ENCODE measurements at places on chromosomes 13 and 19.

DNA sequence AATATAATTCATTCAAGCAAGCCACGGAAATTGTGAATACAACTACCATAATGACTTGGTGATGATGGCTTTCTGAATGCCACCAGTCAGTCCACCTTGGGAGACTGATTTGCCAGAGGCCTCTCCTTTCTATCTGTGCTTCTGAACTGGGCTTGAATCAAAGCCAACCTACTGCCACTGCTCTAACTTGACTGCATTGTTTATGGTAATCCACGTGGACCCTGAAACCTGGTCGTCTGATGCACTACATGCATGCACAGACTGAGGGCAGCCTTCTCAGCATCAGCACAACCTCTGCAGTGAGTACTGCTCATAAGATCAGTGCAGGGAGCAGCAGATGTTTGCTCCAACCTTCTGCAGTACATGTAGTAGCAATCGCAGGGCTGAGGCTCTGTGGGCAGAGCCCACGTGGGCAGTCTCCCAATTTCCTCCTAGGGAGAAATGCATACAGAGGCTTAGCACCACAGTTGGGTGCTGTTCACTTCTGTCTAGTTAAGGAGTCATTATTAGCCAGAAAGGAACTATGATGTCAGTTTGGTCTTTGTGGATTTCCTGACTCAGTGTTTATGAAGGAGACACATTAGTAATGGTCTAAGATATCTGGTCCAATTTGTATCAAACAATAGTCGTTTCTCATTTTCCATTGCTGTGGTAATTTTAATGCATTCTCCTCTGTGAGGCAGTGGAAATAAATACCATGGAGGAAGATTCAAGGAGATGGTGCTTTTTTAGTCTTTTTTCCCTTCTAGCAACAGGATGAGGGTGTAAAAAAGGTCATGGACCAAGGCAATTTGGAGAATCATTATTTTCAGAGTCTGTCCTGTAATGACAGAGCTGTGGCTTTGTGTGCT, 82.5 kb downstream of the AKAP11 start:
- no peak for DNase-seq

DNA sequence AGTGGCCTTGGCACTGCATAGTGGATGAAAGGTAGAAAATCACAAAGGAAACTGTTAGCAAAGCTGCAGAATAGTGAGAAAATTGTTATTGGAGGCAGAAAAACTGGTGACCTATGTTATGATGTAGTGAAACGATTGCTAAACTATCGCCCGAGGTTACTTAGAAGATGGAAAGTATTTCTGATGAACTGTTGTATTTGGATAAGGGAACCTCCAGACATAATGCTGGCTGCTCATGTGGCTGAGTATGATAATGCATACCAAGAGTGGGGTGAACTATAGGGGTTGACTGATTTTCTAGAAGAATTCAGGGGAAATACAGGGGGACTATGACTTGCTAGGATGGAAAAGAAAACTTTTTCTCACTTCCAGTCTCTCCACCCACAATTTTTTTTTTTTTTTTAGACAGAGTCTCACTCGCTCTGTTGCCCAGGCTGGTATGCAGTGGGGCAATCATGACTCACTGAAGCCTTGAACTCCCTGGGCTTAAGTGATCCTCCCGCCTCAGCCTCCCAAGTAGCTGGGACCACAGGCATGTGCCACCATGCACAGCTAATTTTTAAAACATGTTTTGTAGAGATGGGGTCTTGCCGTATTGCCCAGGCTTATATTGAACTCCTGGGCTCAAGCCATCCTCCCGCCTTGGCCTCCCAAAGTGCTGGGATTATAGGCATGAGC, 4.4 kb upstream of the EID2 start:
- no peak for DNase-seq

DNA sequence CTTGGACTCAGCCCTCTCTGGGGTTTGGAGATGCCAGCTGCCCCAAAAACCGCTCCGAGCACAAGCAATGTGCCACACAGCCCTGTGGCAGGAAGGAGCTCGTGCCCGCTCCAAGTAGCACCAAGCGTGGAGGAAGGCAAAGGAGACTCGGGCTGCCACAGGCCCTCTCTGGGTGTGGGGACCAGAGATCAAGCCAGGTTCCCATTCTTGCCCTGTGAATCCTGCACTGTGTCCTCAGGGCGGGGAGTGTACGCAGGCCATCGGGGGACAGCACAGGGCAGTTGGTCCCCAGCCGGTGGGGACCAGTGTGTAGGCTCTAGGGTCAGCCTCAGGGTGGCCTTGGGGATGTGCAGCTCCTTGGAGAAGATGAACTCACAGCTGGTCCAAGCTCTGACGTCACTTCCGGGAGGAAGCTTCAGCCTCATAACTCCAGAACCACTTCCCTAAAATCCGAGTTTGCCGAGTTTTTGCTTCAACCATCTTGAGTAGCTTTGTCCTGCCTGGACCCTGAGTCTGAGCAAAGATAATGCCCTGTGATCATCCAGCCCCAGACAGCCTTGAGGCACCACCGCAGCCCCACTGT, 9.3 kb upstream of the CPAMD8 start:
- no peak for DNase-seq

DNA sequence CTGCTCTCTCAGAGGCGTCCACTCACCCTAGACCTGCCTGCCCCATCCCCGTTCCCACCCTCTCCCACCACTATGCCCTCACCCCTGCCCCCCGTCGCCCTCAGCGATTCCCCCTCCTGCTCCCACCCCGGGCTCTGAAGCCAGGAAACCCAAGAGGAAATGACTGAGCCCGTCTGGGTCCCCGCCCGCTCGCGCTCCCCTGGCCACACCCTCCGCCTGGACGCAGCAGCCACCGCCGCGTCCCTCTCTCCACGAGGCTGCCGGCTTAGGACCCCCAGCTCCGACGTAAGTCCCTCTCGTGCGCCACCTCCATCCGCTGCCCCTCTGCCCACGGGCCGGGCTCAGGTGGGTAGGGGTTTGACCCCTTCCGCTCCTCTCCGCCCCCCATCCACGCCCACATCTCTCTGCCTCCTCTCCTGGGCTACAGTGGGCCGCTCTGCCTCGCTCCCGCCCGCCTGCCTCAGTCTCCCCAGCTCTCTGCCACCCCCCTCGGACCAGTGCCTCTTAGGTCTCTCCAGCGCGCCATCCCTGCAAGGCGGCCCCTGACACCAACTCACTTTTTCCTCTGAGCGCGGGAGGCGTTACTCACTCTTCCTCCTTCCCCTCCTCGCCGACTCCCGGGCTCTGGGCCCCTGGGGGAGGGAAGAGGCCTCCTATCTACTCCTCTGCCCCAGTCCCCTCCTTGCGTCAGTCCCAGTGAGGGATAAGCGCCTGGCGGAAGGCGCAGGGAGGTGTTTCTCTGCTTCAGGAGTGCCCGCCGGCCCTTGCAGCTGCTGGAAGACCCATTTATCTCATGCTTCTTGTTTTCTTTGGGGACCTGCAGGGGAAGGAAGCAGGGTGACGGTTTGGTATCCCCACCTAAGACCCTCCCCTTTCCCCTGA, at the start of gene FXYD5:
Gene FXYD5 (plus strand): TSS at position 211 of the 882 bp plus-strand sequence. CDS start 816 bp downstream, outside the sequence.
- DNase-seq = peak; percentile 69

GRCh38 chr13:51913421-51914136, 51.8 kb downstream of the CCDC70 start:
- no peak for DNase-seq

GRCh38 chr19:11324079-11324661, 15.3 kb downstream of the RAB3D start:
- no peak for DNase-seq

- no peak for DNase-seq
These were observed 794.3 kb downstream of the LIG4 start for GRCh38 chr13:107421028-107421427.

- DNase-seq = no peak
These were observed 47.0 kb downstream of the SACS start for GRCh38 chr13:23386533-23386932.

- DNase-seq = no peak
These were observed at the start of gene CYP4F11 for GRCh38 chr19:15934332-15935078. Gene CYP4F11 (minus strand): TSS chr19:15934529. CDS start chr19:15934408, 121 bp downstream.

DNA sequence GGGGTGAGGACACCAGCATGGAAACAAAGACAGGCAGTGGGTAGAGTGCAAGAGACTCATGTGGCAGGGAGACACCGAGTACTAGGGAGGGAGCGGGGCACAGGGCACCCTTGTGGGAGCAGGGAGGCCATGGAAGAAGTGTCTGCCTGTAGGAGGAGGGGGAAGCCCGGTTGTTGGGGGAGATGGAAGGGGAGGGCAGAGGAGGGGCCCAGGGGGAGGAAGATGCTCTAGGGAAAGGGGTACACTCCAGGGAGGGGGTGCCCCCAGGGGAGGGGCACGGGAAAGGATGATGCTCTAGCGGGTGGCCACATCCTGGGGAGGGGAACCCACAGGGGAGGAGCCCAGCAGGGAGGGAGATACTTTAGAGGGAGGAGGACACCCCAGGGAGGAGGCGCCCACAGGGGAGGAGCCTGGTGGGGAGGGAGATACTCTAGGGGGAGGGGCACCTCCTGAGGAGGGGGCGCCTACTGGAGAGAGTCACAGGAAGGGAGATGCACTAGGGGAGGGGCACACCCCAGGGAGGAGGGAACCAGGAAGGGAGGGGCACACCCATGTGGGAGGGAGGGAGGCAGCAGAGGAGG, 24.9 kb downstream of the CPAMD8 start:
- no peak for DNase-seq

- peak; percentile 10 for DNase-seq
These were observed 1941.6 kb upstream of the PRR20A start for GRCh38 chr13:55199134-55199533.

GRCh38 chr13:41610404-41610803, 153.1 kb downstream of the RGCC start:
- DNase-seq = no peak

- no peak for DNase-seq
These were observed 56.7 kb downstream of the AKAP11 start for GRCh38 chr13:42328672-42329071.

- no peak for DNase-seq
These were observed 50.1 kb upstream of the FREM2 start for GRCh38 chr13:38636761-38637160.

- DNase-seq = no peak
These were observed 177.3 kb upstream of the ZNF507 start for GRCh38 chr19:32168111-32168510.

GRCh38 chr13:73072239-73072900, 13.6 kb downstream of the KLF5 start:
- no peak for DNase-seq

DNA sequence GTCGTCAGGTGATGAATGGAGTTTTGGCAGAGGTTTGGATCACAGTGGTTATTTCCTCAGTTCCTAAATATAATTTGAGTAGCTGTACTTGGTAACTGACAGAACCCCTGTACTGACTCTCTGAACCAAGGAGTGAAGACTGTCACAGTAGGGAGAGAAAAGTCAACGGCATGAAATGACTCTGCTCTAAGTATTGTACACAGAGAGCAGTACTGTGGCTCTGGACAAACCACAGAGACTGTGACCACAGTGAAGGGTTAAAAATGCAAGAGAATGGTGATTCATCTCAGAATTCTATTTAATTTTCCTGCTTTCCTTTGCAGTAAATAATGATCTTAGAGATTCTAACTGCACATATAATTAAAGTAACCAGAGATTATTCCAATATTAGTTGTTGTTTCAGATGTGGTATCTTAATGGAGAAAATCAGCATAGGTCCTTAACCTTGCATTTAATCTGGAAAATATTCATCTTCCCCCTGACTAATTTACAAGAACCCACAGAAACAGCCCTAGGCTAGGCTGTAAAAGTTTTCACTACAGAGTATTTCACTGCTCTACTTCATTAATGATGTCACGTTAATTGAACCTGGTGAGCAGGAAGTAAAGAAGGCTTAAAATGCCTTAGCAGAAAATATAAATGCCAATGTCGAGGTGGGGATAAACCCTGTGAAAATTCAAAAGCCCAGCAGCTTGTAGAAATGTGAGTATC, 221.9 kb downstream of the LIG4 start:
- no peak for DNase-seq

- no peak for DNase-seq
These were observed 16.5 kb downstream of the POU2F2 start for GRCh38 chr19:42115705-42116104.

DNA sequence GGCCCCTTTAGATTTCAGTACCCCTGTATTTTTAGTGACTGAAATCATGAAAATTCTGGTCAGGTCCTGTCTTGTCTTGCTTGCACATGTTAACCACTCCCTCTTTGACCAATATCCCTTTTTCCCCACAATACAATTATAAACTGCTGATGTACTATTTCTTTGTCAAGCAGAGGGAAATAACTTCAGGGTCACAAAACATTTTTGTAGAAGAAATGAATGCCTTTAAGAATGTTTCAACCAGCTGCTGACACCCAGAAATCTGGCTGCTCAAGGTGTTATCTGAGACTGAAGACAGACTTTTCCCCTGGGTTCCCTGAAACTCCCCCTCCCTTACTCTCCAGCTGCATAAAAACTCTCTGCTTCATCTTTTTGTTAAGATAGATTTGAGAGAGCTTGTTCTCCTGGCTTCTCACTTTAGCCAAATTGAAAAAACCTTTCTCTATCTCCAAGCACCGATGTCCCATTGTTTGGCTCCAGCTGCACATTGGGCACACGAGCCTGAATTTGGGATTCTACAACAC, 18.4 kb upstream of the ACOD1 start:
- DNase-seq = no peak

DNA sequence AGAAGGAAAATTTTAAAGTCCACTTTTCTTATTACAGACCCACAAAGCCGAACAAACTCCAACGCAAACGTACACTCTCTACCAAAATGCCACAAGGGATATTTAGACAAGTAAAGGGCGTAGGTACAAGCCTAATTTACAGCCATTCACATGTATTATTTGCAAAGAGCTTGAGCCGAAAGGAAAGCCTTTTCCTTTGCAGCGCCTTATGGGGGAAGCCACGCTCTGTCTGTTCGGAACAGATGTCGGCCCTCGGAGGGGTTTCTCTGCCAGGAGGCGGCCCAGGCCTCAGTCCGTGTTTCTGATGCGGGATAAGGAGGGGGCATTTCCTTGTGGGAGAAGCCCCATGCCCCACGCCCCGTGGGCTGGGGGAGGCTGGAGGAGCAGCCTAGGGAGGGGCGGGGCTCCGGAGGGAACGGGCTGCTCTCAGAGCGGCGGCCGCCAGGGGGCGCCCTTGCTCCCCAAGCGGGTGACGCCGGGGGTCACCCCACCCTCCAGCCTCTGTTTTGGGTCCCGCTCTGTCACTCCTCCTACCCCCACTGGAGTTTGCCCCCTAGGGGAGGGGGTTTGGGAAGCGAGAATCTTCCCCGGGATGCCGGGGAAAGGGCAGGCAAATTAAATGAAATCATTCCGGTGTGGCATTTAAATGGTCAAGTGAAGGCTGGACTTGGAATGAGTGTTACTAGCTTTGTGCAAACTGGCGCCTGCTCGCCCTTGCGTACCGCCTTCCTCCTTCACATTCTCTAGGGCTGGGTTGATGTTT, 2.9 kb downstream of the HTR2A start:
- peak; percentile 49 for DNase-seq

DNA sequence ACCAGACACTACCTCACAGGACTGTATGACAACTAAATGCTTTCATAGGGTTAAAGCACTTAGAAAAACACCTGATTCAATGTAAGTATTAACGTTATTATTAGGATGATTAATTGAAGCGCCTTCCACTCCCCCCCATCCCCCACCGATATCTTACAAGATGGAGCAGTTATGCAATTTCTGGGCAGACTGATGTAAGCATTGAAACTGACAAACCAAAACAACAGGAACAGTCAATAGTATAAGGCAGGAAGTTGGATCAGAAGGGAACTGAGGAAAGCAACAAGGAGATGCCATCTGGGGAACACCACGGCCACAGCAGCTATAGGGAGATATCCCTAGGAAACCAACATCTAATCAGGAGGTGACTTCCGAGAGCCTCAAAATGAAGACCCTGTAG, 3.8 kb downstream of the LCP1 start:
- no peak for DNase-seq
